ENCODE measurements at places on chromosomes 2 and 18.

GRCh38 chr2:124258140-124258880 lies 233.2 kb downstream of the CNTNAP5 start:
- DNase-seq: no peak

DNA sequence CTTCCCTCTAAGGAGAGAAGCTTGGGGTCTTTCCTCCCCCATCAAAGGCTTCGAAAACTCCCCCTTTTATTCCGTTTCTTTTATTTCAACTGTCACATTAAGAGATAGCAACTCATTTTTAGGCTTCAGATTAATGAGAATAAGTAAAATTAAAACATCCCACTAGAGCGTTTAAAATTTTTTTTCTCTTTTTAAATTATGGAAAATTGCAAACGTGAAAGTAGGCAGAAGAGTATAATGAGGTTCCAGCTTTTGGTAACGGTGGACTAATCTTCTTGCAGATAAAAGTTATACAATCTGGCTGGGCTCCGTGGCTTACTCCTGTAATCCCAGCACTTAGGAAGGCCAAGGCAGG lies 21.9 kb upstream of the RMP24 start:
- DNase-seq: no peak

DNA sequence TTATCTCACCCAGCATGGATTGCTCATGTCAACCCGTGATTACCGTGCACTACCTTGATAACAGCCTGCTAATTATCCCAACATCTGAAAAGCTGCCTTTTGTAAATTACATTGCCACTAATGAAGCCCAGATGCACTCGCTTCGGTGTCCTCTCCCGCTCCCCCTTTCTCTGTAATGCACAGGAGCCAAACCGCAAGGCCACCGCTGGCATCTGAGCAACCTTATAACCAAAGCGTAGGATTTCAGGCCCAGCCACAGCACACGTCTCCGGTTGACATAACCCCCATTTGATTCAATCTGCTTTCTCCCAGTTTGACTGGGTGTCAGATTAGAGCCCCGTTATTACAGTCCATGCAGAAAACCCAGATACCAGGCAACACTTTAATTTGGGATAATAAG lies 341.2 kb downstream of the ALK start:
- DNase-seq: no peak

GRCh38 chr2:43165378-43166069 lies 60.9 kb downstream of the ZFP36L2 start:
- DNase-seq: no peak

GRCh38 chr2:151943461-151943860 lies 115.2 kb upstream of the ARL5A start:
- DNase-seq: no peak

DNA sequence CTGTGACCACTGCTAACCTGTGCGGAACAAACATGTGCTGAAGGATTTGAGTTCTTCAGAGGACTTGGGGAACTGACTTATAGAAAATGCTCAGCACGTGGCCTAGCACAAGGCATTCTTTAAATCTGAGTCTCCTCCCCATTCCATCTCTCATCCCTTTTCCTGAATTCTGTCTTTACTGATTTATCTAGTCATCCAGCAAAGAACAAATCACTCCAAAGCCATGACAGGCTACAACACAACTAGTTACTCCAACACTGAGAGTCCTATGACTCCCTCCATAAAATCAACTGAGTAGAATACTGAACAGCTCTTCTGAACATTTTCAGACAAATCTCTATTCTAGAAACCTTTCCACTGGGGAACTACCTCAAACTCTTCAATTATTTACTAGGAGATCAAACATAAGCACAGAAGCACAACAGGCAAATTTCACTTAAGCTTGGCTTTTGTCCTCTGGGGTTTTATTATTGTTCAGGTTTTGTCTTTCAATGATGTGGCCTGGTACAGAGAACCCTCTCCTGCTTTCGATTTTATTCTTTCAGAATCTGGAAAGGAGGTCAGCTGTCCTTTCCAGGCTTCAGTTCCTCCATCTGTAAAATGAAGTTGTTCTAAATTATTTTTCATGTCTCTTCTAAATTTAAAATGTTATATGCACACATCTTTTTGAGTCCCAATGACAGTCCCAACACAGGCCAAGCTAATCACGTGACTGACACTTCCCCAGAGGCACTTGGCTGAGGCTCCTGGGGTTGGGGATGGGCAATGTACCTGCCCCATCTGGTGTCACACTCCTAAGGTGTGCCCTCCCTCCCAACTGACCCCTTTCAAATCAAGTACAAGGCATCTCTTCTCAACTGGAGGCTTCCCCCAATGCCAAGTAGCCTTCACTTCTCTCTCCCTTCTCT lies 31.8 kb downstream of the RNU4ATAC start:
- DNase-seq: no peak

GRCh38 chr18:28080876-28081300 lies 96.0 kb downstream of the CDH2 start:
- DNase-seq: no peak

DNA sequence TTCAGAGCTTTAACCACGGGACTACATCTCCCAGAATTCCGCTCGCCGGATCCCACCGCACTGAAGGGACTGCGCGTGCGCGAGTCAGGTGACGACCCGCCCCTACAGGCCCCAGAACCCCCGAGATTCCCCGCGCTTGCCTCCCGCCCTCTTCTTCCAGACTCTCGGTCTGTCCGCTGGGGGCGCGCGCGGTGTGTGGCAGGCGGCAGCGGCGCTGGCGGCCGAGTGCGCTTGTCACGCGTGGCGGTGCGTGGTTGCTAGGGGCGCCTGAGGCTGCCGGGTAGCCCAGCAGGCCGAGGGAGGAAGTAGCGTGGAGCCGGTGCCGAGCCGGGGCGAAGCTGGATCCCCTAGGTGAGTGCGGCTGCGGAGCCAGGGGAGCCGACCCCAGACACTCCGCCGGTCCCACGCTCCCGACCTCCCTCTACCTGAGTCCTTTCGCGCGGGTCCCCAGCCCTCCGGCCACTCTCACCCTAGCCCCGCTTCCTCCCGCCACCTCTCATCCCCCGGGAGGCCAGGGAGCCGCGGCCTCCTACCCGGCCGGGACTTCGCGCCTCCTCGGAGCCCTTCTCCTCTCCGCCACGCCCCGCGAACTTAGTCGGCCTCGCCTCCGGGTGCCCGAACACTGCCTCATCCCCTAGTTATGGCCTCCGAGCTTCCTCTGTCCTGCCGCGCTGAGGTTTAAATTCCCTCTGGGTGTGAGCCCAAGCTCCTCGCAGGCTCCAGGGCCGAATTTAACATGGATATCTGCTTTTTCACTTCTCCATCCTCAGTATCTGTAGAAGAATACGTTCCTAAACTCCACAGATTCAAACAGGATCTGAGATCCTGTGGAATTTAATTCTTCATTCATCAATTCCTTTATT lies at the start of gene TTLL4:
TTLL4 (plus strand) TSS at position 149 of the 863 bp plus-strand sequence. CDS start 26,842 bp downstream, outside the sequence.
- peak; percentile 97 for DNase-seq

- DNase-seq: no peak
Observed at GRCh38 chr18:37689841-37690240, 124.2 kb upstream of the CELF4 start.

All from NCI-H460 (cell line).